ENCODE measurements at places on chromosomes 13 and 19. TPM values are rescaled to one million over a fixed set of nuclear protein-coding genes. Genes with fewer than 3 reads are reported as not detected.

DNA sequence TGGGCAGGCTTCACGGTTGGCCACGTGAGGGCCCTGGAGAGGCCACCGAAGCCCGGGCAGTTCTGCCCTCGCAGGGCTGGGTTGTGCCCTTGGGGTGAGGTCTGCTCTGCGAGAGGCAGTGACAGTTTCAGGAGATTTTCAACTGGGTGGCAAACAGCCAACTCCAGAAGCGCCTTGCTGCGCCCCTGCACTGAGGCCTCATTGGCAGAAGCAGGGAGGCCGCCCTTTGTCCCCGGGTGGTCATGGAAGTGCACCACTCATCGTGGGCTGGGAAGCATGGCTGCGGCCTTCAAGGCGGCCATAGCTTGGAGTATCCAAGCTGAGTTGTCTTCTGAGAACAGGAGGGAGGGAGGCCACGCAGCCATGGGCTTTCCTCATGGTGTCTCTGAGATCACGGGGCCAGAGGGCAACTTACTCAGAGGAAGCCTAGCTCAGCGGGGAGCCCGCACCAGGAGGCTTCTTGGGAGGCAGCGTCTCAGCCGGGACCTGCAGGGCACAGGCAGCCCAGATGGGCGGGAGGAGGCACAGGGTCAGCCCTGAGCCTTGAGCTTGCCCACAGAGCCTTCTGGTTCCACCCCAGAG is 14.8 kb downstream of the PLEKHJ1 start:
- DNase-seq: no peak

GRCh38 chr13:33958964-33959363 is 141.0 kb downstream of the RFC3 start:
- no peak for DNase-seq

DNA sequence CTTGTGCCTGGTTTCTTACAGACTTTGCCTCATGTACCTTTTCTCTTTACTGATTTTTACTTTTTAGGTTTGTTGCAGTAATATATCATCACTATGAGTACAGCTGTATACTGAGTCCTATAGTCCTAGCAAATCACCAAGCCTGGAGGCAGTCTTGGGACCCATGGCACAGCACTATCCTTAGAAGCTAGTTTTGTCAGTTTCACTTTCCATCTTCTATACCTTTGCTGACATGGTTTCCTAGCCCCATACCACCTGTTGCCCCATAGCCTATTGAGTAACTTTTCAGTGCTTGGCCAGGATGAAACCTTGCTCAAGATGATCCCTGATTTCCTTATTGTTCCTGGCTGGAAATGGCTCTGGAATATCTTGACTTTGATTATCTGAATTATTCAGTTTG is 826.4 kb downstream of the GPC5 start:
- no peak for DNase-seq

DNA sequence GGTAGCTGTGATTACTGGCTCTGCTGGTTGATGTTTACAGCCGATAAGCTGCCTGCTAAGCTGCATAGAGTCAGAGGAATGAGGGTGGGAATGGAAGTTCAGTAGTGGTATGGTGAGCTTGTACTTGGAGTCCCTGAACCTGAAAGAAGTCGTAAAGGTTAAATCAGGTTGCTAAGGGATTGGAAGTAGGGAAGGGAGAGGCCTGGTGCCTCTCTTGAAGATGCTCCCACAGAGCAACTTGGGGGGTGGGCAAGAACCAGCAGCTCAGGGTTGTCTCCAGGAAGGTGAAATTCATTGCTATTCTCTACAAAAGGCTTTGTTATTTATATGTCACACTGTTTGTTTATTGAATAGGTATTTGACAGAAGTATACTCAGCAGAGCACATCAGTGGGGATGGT is 73.8 kb upstream of the OLFM4 start:
- no peak for DNase-seq

GRCh38 chr13:50809133-50810090 is 34.1 kb downstream of the DLEU7 start:
- no peak for DNase-seq

- no peak for DNase-seq
These were observed 3.1 kb downstream of the SCN1B start for GRCh38 chr19:35033067-35034004.

GRCh38 chr19:27966390-27966816 is 1246.5 kb downstream of the UQCRFS1 start:
- DNase-seq: peak; percentile 9

GRCh38 chr19:36849701-36850558 is 746 bp upstream of the ZNF345 start:
- peak; percentile 93 for DNase-seq

Gene LGALS7B
- total RNA-seq: not detected

Gene ICAM4
- total RNA-seq: 1.8 TPM

Gene KLHL1
- total RNA-seq: not detected

Gene CACNG6
- not detected for total RNA-seq

Measured in activated CD4-positive, alpha-beta T cell treated with anti-CD3 and anti-CD28 coated beads, Interleukin-2, amount 10 ng/mL, durations not matched to agents 7 days and 5 days (primary cell).